ENCODE measurements at places on chromosomes 5 and 9.

DNA sequence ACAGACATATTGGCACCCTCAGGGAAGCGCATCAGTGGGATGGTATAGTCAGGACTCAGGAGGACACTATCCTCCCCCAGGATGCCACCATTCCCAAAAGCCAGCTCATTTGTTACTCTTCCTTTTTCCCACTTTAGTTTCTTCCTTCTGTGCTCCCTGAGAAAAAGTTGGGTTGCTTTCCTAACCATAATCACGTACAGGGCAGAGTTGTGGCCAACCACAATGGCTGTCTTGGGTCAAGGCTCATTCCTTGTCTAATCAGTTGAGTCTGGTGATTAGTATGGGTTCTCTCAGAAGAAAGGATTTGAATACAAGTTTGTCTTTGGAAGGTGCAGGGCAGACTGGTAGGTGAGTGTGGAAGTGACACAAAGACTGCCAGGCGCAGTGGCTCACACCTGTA, 26.6 kb upstream of the ATP6V1G1 start:
- no peak for DNase-seq

DNA sequence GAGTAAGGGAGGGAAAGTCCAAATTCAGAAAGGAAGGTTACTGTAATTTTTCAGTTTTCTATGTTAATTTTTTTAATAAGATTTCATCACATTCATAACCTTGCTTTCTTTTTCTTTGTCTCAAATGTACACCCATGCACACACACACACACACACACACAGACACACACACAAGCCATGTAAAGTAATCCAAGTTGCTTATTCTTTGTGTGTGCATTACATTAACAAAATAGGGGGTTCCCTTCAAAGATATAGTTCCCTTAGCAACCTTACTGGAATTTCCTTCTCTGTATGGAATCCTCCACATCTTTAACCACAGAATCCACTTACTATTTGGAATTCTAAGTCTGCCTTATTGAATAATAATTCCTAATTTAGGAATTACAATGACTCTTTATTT, 32.7 kb downstream of the ZNF366 start:
- no peak for DNase-seq

- no peak for DNase-seq
These were observed 1.1 kb upstream of the FGF10 start for GRCh38 chr5:44390351-44390750.

DNA sequence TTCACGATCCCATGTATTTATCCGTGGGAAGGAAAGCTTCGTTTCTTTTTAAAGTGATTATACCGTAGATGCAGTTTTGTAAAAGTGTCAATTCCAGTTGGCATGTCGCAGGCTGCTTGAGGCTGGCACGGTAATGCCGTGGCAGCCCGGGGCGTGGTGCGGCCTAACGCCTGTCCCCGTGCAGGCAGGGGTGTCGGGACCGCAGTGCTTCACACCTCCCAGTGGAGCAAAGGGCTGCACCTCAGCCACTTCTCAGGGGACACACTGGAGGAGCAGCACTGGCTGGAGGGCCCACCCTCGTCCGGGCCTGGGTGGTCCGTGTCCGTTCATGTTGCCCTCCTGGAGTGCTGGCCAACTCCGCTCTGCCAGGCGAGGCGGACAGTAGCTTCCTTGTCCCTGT, 103.2 kb downstream of the RXRA start:
- DNase-seq: no peak

DNA sequence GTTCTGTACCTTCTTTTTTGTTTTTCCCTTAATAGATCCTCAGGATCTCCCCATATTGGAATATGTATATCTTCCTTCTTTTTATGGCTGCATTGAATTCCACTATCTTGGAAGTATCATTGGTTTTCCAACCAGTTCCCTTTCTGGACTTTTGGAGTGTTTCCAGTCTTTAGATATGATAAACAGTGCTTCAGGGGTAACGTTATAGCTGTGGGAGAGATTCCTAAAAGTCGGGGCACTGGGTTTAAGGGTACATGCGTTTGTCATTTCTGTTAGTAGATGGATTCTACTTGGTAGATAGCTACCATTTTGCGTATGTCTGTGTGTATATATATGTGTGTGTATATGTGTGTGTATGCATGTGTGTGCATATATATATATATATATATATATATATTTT, 42.0 kb downstream of the EXOSC2 start:
- DNase-seq: no peak

GRCh38 chr5:36744773-36745589, 131.6 kb upstream of the NIPBL start:
- DNase-seq: no peak

GRCh38 chr9:92098638-92099037, 16.6 kb downstream of the SPTLC1 start:
- DNase-seq: no peak

- DNase-seq: no peak
These were observed 168.0 kb downstream of the PRDM9 start for GRCh38 chr5:23675456-23675855.

GRCh38 chr5:75992753-75993152, 90.4 kb upstream of the SV2C start:
- no peak for DNase-seq

- DNase-seq: no peak
These were observed 38.3 kb downstream of the PARP8 start for GRCh38 chr5:50704730-50705129.

Measured in activated effector memory CD4-positive, alpha-beta T cell treated with Interleukin-2 at 50 U/mL for 16 hours (primary cell).